ENCODE measurements at places on chromosomes 11 and 22.
A peak's percentile ranks its signal among the peaks of the same experiment; 100 is the strongest.

- DNase-seq = no peak
Observed at GRCh38 chr22:23106906-23107367, 34.9 kb downstream of the RSPH14 start.

- no peak for DNase-seq
Observed at GRCh38 chr11:123255909-123256308, 60.9 kb upstream of the CLMP start.

DNA sequence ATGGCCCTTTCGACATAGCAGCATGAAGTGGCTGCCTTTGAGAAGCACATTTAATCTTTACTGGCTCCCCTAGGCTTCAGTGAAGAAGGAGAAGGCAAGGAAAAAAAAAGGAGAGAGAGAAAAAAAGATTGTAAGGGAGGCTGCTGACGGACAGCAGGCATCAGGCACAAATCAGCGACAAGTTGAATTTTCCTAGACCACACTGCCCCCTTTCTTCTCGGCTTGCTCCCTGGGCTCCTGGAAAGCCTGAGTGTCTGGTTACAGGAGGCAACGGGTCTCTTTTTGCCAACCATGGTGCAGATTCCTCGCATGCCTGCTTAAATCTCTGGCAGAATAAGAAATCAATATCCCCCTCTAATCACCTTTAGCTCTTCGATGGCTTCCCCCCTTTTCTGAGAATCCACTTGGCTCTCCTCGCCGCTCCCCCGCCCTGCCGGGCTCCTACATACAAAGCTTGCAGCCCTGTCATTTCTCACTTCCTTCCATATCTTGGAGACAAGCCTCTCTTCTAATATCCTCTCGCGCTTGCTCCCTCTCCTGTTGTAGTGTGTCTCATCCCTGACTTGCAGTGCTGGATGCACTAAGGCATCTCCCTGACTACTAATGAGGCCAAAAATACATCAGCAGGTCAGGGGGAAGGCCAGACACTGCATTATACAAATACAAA lies 14.3 kb downstream of the BLID start:
- DNase-seq = peak; percentile 61

- no peak for DNase-seq
Observed at GRCh38 chr11:15073361-15074205, at the start of gene CALCB. Gene CALCB, plus strand, starts transcription at chr11:15073593. Its CDS starts 1,126 bp downstream, at chr11:15074719.

DNA sequence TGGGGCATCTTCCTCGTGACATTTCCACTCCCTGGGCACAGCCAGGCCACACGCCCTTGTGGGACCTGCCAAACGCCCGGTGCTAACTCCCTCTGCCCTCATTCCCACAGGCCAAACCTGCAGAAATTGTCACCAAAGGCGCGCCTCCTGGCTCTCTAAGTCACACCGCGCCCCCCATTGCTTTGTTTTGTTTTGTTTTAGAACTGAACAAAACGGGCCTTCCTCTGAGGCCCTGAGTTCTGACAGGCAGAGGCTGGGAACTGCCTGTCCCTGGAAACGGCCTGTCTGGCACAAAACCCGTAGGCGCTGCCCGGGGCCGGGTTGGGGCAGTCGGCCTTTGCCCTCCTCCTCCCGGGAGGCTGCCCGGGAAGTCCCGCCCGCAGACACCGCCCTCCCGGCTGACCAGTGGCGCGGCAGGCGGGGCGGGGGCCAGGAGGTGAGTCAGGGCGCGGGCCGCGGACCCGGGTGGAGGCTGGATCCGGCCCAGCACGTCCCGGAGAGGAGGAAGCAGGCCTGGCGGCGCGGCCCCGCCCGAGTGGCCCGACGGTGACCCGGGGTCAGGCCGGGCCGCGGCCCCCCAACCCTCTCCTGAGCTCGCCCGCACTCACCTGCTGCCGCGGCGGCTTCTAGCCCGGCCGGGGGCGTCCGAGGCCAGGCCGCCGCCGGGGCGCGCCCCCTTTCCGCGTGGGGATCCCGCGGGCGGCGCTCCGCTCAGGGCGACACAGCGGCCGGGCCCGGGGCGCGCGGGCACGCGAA lies 465 bp downstream of the SUN2 start:
- DNase-seq = peak; percentile 79

- DNase-seq = no peak
Observed at GRCh38 chr11:45193695-45194094, 47.3 kb downstream of the PRDM11 start.

DNA sequence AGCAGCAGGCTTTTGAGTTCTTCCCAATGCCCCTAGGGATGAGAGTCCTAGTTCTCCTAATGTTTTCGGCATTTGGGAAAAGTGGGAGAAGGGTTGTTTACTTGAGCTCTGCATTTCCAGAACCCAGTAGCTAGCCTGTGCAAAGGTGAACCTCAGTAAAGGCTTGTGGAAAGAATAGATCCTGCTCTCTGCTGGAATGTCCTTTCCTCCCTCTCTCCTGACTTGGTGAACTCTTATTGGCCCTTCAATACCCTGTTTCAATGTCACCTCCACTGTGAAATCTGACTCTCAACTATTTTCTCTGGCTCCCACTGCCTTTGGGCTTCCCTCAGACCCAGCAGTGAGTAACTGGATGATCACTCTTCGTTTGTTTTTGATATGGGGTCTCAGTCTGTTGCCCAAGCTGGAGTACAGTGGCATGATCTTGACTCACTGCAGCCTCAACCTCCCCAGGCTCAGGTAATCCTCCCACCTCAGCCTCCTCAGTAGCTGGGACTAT lies 2.4 kb upstream of the UVRAG start:
- no peak for DNase-seq

DNA sequence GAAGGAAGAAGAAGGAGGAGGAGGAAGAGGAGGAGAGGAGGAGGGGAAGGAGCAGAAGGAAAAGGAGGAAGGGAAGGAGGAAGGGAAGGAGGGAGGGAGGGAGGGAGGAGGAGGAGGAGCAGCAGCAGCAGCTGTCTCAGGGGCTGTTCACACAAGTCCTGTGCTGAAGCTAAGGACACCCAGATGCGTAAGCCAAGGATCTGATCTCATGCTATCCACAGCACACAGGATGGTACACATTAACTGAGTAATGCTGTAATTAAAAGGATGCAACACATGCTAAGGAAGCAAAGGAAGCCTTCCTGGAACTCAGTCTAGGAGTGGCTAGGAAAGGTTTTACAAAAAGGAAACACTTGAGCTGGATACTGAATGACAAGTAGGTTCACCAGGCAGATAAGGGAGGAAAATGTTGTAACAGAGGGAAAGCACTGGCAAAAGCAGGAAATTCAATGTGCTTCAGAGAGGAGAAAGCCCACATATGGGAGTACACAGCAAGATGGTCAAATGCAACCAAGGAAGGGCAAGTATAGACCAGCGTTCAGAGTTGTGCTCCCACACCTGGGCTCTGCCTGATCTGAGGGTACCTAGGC lies 32.0 kb downstream of the TRIM66 start:
- peak; percentile 17 for DNase-seq

DNA sequence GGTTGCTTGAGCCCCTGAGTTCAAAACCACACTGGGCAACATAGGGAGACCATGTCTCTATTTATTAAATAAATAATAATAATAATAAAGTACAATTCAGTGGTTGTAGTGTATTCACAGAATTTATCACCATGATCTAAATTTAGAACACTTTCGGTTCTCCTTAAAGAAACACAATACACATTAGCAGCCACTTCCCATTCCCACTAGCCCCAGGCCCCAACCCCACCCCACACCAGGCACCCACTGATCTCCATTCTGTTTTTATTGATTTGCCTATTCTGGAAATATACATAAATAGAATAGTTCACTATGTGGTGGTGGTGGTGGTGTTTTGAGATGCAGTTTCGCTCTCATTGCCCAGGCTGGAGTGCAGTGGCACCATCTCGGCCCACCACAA lies 45.7 kb downstream of the BCL2L13 start:
- DNase-seq = no peak
